Activated naive CD8-positive, alpha-beta T cell treated with anti-CD3 and anti-CD28 coated beads, Interleukin-2, amount 50 U/mL, for 24 hours (primary cell): ENCODE measurements at places on chromosomes 16 and 17.

DNA sequence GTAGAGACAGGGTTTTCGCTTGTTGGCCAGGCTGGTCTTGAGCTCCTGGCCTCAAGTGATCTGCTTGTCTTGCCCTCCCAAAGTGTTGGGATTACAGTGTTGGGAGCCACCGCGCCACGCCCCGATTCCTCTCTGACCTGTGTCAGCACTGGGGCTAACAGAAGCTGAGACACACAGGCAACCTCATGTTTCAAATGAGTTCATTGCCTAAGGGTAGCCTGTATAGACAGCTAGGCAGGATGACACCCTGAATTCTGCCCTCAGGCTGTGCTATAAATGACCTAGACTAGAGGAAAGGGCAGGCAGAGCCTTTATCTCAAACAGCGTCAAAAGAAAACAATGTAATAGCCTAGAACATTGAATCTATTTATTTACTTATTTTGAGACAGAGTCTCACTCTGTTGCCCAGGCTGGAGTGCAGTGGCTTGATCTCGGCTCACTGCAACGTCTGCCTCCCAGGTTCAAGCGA is 2.3 kb upstream of the CDK3 start:
- peaks cover 1% of the 10 kb centered on the region for H3K36me3 ChIP-seq
- no peak for DNase-seq
- H3K27ac ChIP-seq = no peak overlapping the region

DNA sequence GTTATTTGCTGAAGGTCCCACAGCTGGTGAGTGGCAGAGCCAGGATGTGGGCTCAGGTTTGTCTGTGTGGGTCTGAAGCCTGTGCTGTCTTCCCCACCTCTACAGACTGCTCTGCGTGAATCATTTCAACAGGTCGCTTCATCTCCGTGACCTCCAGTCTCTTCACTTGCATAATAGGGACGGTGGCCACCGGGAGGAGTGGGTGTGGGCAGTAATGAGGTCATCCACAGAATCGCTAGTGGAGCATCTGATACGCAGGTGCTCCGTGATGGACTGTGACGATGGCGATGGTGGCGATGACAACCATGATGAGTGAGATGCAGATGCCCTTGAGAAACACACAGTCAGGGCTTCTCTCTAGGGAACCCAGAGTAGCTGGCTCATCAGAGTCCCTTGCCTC is 120.2 kb downstream of the RAP1GAP2 start:
- no peak overlapping the region for H3K4me3 ChIP-seq
- H3K27ac ChIP-seq = no peak overlapping the region
- H3K4me1 ChIP-seq = no peaks in the 10 kb centered on the region
- no peaks in the 10 kb centered on the region for H3K36me3 ChIP-seq
- no peak for DNase-seq

DNA sequence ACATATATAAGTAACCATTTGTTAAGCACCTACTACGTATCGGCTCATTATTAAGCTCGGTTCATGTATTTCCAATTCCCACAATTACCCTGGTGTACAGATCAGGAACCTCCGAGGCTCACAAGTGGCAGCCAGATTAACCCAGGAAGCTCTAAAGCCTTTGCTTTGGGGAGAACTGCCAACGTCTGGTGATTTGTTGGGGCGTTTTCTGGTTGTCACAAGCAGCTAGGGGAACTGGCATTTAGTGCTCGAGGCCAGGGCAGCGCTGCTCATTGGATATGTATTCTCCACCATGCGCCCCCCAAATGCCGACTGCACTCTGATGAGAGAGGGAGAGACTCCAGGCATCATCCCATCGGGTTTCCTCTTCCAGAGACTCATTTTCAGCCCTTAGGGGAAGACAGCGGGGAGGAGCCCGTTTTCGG is 541 bp downstream of the ZNF18 start:
- no peaks in the 10 kb centered on the region for H3K27me3 ChIP-seq
- DNase-seq = peak; percentile 53
- peaks cover 2% of the 10 kb centered on the region for H3K36me3 ChIP-seq
- H3K4me3 ChIP-seq = peak overlapping the region; percentile 87

GRCh38 chr16:62276637-62277036 is 240.4 kb upstream of the CDH8 start:
- H3K4me1 ChIP-seq = no peaks in the 10 kb centered on the region
- H3K4me3 ChIP-seq = no peak overlapping the region
- H3K36me3 ChIP-seq = no peaks in the 10 kb centered on the region

- peaks cover 3% of the 10 kb centered on the region for H3K36me3 ChIP-seq
- H3K27me3 ChIP-seq = no peaks in the 10 kb centered on the region
- H3K4me1 ChIP-seq = peaks cover 45% of the 10 kb centered on the region
- peak overlapping the region; percentile 96 for H3K27ac ChIP-seq
- DNase-seq = peak; percentile 77
- peak overlapping the region; percentile 72 for H3K4me3 ChIP-seq
Observed at GRCh38 chr16:53518550-53519416, 15.8 kb upstream of the AKTIP start.

- H3K27ac ChIP-seq = no peak overlapping the region
- DNase-seq = no peak
- H3K4me1 ChIP-seq = peaks cover 3% of the 10 kb centered on the region
- H3K27me3 ChIP-seq = peaks cover 8% of the 10 kb centered on the region
Observed at GRCh38 chr16:1933097-1933661, 9.8 kb downstream of the MSRB1 start.

- peaks cover 7% of the 10 kb centered on the region for H3K36me3 ChIP-seq
- no peak overlapping the region for H3K4me3 ChIP-seq
- DNase-seq = no peak
- H3K4me1 ChIP-seq = no peaks in the 10 kb centered on the region
Observed at GRCh38 chr16:12195296-12195695, 218.8 kb downstream of the SNX29 start.

- DNase-seq = no peak
- no peaks in the 10 kb centered on the region for H3K27me3 ChIP-seq
- H3K4me3 ChIP-seq = no peak overlapping the region
- H3K27ac ChIP-seq = no peak overlapping the region
- peaks cover 2% of the 10 kb centered on the region for H3K36me3 ChIP-seq
Observed at GRCh38 chr17:64240741-64241347, 22.2 kb downstream of the TEX2 start.

- peaks cover 39% of the 10 kb centered on the region for H3K4me1 ChIP-seq
- H3K27ac ChIP-seq = no peak overlapping the region
- no peaks in the 10 kb centered on the region for H3K27me3 ChIP-seq
- no peak for DNase-seq
- H3K4me3 ChIP-seq = no peak overlapping the region
Observed at GRCh38 chr16:17446661-17447060, 24.1 kb downstream of the XYLT1 start.

DNA sequence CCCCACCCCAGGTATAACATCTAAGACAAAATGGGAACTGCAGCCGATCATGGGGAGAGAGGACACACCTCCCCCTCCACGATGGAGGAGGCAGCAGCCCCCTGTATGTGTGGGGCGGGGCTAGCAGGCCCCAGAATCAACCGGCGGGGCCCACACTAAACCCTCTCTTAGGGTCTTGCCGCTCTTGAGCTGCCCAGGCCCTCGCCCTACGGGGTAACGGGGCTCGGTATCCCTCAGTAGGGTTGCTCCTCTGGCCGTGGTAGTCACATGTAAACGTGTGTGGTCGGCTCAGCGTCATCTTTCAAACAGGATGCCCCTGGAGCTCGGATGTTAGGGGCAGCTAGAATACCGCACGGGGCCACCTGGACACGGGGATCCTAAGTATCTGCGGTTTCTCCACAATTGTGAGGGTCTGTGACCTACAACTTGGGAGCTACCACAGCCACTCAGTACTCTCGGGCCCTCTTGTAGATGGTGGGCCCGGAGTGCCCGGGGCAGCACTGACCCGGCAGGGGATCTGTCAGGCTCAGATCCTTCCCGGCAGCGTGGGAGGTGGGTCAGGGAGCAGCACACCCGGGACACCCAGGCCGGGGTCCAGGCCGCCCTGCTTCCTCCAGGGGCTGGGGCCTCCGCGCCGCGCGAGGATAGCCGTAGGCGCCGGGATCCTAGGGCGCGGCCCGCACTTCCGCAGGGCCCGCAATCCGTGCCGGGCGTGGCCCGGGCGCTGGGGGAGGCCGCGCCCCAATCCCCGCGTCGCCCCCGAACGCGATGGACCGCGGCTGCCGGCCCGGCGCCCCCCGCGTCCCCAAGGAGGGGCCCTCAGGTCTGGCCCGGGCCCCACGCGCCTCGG is 781 bp downstream of the ARHGDIA start:
- DNase-seq = peak; percentile 55
- H3K4me1 ChIP-seq = peaks cover 61% of the 10 kb centered on the region
- no peaks in the 10 kb centered on the region for H3K27me3 ChIP-seq
- H3K36me3 ChIP-seq = peaks cover 19% of the 10 kb centered on the region

DNA sequence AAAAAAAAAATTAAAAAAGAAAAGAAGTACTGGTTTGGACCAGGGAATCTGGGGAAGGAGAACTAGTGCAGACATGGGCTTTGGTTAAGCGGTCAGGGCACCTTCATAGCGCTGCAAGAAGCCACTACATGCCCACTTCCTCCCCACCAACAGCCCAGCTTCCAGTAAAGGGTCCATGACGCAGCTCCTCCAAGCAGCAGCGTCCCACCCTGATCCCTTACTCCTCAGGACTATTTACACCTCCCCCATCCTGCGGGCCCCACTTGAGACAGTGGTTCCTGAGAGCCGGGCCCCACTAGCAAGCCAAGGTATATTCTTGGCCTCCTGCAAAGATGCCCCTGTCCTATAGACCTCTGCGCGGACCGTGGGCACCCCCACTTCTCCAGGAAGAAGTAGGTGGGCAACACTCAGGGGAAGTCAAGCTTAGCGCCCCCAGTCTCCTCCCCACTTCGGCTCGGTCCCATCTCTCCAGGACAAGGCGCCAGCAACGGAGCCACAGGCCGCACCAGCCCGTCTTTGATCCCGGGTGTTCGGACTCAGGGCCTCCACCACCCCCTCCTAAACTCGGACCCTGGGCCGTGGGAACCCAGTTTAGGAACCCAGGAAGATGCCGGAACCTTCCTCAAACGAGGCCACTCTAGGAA is 913 bp upstream of the PRR14 start:
- peaks cover 23% of the 10 kb centered on the region for H3K36me3 ChIP-seq
- peak; percentile 49 for DNase-seq

GRCh38 chr16:8685617-8686016 is 11.2 kb downstream of the ABAT start:
- H3K4me3 ChIP-seq = no peak overlapping the region
- H3K4me1 ChIP-seq = peaks cover 1% of the 10 kb centered on the region
- no peak for DNase-seq
- peaks cover 21% of the 10 kb centered on the region for H3K36me3 ChIP-seq
- H3K27ac ChIP-seq = no peak overlapping the region

- H3K4me3 ChIP-seq = no peak overlapping the region
- H3K36me3 ChIP-seq = no peaks in the 10 kb centered on the region
- H3K4me1 ChIP-seq = peaks cover 39% of the 10 kb centered on the region
- no peak overlapping the region for H3K27ac ChIP-seq
- DNase-seq = no peak
- H3K27me3 ChIP-seq = no peaks in the 10 kb centered on the region
Observed at GRCh38 chr17:10048629-10049350, 143.7 kb upstream of the RCVRN start.

DNA sequence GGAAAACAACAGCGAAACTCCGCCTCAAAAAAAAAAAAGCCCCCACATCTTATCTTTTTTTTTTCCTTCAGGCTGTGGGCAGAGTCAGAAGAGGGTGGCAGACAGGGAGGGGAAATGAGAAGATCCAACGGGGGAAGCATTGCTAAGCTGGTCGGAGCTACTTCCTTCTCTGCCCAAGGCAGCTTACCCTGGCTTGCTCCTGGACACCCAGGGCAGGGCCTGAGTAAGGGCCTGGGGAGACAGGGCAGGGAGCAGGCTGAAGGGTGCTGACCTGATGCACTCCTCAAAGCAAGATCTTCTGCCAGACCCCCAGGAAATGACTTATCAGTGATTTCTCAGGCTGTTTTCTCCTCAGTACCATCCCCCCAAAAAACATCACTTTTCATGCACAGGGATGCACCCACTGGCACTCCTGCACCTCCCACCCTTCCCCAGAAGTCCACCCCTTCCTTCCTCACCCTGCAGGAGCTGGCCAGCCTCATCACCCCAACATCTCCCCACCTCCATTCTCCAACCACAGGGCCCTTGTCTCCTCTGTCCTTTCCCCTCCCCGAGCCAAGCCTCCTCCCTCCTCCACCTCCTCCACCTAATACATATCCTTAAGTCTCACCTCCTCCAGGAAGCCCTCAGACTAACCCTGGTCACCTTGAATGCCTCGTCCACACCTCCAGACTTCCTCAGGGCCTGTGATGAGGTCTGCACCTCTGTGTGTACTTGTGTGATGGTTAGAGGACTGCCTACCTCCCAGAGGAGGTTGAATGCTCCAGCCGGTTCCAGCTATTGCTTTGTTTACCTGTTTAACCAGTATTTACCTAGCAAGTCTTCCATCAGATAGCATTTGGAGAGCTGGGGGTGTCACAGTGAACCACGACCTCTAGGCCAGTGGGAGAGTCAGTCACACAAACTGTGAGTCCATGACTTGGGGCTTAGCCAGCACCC is 1.2 kb upstream of the HBA1 start:
- peaks cover 61% of the 10 kb centered on the region for H3K27me3 ChIP-seq
- no peak for DNase-seq
- no peak overlapping the region for H3K27ac ChIP-seq
